ENCODE measurements at places on chromosomes 12 and 14.

- DNase-seq, result no peak
Observed at GRCh38 chr14:85016496-85016895, 513.4 kb upstream of the FLRT2 start.

DNA sequence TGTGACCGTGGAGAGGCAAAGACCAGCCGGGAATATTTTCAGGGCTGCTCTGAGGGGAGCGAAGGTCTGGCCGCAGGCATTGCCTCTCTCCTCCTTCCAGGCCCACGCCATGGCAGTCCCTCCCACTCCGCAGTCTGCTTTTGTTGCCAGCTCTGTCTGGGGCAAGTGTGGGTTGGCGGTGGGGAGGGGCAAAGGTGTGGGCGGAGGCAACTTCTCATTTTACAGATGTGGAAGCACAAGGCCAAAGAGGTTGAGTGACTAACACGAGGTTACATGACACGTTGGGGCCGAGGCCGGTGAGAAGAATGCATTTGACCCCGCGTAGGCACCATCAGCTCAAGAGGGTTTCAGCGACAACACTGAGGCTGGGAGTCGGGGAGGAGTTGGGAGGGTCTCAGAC, 6.1 kb upstream of the FAIM2 start:
- DNase-seq, result no peak

GRCh38 chr14:56273951-56274350, 155.7 kb downstream of the PELI2 start:
- no peak for DNase-seq

- no peak for DNase-seq
Observed at GRCh38 chr14:33794791-33795305, 156.0 kb downstream of the EGLN3 start.

DNA sequence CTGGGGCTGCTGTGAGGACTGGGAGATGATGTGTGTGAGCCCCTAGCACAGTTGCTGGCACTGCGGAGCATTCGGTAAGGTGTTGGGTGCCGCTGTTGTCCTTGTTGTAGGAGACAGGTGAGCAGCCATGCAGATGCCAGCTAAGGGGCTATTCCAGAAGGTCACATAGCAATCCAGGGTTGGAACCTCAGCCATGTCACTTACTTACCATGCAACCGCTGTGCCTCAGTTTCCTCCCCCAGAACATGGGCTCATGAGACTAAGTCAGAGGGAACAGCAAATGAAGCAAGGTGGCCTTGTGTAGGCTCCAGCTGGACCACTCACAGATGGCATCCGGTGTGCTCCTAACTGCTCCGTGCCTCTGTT, 13.2 kb downstream of the DTX1 start:
- DNase-seq, result no peak

GRCh38 chr14:42174357-42174756, 567.7 kb downstream of the LRFN5 start:
- no peak for DNase-seq
